ENCODE measurements at places on chromosomes 3 and 15.

- no peak for DNase-seq
Measured at GRCh38 chr3:98326945-98327344, 26.7 kb upstream of the OR5K4 start.

- no peak for DNase-seq
Measured at GRCh38 chr3:123373474-123373987, 75.4 kb downstream of the ADCY5 start.

DNA sequence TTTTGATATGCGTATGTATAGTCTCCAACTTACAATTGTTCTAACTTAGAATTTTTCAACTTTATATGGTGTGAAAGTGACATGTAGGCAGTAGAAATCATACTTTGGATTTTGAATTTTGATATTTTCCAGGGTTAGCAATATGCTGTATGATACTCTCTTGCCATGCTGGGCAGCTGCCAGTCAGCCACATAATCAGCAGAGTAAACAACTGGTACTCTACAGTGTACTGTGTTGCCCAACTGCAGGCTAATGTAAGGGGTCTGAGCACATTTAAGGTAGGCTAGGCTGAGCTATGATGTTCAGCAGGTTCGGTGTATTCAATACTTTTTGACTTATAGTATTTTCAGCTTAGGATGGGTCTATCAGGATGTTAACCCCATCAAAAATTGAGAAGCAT is 52.0 kb upstream of the RYK start:
- no peak for DNase-seq

- DNase-seq = peak; percentile 83
Measured at GRCh38 chr3:99929745-99930139, 112.1 kb downstream of the CMSS1 start.

GRCh38 chr15:68730471-68730919 is 90.2 kb downstream of the ANP32A start:
- DNase-seq = peak; percentile 48

DNA sequence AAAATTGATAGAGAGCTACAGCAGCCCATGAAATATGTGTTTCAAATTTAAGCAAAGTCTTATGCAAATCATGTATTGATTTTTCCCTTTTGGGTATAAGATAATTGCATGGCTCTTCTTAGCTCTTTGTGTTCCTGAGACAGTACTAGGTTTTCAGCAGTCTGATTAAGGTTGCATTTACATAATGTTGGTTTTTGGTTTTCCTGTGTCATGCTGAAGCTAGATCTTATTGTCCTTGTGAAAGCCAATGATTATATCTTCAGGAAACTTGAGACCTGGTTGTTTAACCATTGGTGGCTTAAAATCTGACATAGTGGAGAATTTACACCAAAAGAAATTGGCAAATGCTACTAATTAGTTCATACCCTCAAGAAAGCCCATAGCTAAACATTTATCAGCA is 392.6 kb downstream of the ZPLD1 start:
- no peak for DNase-seq

GRCh38 chr15:68991723-68992122 is 22.8 kb upstream of the NOX5 start:
- DNase-seq = no peak

DNA sequence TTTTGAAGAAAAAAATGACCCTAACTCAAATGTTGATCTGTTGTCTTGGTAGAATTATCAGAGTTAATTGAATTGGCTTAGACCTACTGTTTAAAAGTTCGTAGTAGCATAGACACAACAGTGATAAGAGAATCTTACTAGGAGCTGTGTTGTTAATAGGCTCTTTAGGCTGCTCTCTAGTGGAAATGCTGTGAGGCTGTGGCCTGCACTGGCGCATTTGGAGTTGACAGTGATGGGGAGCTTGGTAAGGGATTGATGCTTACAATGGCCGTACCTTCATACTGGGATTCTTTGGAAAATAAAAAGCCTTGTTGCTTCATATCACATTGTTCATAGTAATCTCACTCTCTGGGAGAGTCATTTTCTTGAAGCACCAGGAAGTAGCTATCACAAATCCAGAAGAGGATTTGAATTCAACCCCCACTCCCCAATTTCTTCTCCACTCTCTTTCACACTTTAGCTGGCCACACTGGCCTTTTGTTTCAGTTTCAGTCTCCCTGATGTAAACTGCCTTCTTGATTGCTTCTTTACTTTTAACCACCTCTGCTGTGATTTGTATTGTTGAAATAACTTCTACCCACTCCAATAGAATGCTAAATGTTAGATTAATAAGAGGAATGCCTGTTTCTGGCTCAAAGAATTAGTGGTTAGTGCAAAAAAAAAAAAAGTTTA is 56.6 kb downstream of the CEP63 start:
- no peak for DNase-seq

- DNase-seq = peak; percentile 3
Measured at GRCh38 chr3:19901918-19902317, 32.1 kb downstream of the EFHB start.

- DNase-seq = peak; percentile 8
Measured at GRCh38 chr3:121914081-121914998, 20.1 kb downstream of the SLC15A2 start.

- peak; percentile 40 for DNase-seq
Measured at GRCh38 chr15:91099616-91099994, 452 bp upstream of the SV2B start.

DNA sequence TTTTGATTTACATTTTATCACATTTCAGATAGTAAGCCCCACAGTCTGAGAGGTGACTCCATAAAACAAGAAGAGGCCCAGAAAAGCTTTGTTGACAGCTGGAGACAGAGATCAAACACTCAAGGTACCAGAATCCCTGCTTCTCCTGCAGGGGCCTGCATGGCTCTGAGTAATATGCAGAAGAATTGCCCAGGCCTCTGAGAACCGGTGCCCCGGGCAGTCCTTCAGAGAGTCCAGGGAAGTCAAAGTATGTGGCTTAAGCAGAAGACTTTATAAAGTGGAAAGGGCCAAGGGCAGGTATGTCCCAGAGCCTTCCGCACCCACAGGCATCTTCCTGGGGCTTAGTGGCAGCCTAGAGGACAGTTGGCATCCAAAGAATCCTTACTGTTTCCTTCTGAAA is 12.8 kb downstream of the ATRIP start:
- DNase-seq = no peak

- DNase-seq = peak; percentile 89
Measured at GRCh38 chr3:105351821-105352220, 14.9 kb upstream of the ALCAM start.

DNA sequence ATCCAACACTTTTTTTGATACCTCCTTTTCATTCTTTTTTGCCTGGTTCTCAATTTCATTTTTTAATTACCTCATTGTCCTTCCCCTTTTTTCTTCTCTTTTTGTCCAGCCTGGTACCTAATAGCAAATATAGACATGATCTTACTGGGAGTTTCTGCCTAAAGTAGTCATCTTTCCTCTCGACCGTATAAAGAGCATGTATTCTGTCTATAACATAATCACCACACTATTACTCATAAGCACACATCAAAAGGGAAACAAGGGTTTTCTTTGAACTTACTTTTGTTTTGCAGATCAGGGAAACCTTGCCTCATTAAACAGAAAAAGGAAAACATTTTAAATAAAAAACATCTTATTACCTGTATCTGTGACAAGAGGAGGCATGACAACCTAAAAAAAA is 33.0 kb downstream of the FAM98B start:
- peak; percentile 24 for DNase-seq

GRCh38 chr3:114569186-114569585 is 275.4 kb downstream of the TIGIT start:
- DNase-seq = peak; percentile 27

- DNase-seq = no peak
Measured at GRCh38 chr15:83289160-83289559, 4.7 kb upstream of the BNC1 start.

DNA sequence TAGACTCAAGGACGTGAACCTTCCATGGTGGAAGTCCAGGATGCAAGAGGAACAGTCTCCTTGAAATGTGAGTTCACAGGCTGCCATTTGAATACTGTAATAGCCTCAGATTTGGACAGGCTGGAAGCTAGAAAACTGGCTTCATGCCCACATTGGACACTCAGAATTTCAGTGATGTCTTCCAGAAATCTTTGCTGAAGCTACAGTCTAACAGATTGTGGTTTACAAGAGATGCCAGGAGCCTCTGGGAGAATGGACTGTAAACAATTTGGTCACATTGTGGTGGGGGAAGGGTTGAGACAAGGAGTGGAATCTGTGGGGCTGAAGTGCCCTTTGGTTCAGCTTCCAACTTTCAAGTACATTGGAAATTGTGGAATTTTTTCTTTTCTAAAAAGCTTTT is 252.0 kb upstream of the PROK2 start:
- DNase-seq = peak; percentile 59

DNA sequence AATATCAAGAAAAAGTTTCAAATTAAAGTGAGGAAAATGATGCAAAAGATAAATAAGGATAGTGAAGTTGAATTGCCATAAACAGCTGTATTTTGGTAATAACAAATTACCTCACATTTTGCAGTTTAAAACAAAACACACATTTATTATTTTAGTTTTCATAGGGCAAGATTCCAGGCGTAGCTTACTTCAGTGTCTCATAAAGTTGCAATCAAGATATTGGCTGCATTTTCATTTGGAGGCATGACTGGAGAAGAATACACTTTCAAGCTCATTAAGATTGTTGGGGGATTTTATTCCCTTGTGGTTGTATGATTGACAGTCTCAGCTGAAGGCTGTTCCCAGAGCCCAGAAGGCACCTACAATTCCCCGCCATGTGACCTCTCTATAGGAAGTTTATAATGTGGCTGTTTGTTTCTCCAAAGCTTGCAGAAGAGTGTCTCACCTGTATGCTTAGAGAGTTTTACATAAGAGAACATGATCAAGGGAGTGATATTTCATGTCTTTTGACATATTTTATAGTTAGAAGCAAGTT is 151.4 kb downstream of the OTOL1 start:
- DNase-seq = no peak

DNA sequence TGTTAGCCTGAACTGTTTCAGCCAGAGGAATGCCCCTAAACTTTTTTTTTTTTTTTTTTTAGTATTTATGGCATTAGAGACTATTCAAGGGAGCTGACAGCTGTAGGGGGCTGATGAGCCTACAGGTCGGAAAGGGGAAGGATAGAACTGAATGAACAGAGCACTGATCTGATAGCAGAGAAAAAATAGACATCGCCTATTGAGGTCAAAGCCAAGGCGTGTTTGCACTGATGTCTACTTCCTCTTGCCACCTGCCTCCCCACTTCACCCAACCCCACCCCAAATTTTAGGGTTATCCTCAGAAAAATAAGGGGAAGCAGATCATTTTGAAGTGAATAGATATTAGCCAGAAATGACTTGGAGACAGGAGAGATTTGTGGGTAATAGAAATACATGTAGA is 3.0 kb upstream of the ZMAT3 start:
- no peak for DNase-seq

DNA sequence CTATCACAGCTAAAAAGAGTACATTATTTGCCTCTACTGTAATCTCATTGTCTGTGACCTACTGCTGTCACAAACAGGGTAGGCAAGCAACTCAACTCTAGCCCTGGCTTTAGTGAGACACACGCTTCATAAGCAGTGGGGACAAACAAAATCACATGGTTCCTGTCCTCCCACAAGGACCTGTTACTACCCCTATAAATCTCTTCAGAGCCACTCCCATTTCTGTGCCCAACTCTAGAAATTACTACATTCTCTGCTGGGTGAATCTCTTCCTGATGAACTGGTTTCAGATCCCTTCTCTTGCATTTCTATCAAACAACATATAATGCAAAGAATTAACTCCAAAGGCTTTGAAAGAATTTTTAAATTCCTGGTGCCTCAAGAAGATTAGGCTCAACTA is 117.3 kb downstream of the DMXL2 start:
- no peak for DNase-seq

DNA sequence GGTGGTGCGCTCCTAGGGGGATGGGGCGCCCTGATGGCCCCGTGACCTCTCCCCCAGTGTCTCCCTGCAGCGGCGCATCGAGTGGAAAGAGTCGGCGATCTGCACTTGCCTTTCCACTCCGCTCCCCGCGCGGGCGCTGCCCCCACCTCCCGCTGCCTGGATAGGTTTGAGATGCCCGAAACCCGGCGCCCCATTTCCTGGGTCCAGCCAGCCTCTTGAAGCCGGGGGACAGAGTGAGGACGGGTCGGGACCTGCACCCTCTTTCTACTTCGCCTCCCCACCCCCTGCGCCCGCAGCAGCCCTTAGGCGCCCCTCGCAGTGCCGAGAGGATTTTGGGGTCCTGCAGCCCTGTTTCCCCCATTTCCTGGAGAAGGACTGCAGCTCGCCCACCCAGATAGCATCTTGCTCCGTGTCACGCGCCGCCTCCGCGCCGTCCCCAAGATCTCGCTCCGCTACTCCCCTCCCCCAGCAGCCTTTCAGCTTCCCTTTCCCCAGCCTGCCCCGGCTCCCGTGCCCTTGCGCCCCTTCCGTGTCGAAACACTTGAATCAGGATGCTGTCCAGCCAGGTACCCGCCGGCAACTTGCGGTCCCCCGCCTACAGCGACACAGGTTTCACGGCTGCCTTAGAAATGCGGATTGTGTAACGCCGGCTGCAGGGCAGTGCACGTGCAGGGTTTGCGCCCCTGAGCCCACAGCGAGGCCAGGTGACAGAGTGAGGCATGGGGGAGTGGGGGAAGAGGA is 519 bp downstream of the ABHD6 start:
- DNase-seq = no peak

- no peak for DNase-seq
Measured at GRCh38 chr15:49265911-49266310, 95.9 kb downstream of the GALK2 start.

GRCh38 chr3:25749031-25749581 is 34.1 kb downstream of the NGLY1 start:
- no peak for DNase-seq

DNA sequence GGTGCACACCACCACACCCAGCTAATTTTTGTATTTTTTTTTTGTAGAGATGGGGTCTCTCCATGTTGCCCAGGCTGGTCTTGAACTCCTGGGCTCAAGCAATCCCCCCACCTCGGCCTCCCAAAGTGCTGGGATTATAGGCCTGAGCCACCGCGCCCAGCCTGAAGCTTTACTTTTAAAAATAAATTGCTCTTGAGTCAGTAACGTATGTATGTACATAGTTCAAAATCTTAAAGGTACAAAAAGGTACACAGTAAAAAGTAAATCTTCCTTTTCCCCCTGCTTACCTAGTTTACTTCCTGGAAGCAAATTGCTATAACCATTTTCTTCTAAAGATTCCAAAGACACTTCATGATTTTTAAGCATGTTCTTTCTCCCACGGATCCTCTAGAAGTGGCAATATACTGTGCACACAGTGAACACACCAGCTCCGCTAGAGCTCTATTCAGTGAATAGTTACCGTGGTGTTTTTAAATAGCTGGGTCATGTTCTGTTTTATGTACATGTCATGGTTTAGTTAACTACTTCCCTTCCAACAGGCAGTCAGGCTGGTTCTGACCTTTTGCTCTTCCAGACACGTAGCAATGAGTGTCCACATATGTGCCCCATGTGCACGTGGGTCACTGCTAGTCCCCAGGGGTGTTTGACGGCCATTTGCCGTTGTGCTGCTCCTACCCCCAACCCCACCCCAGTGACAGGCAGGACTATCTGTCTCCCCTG is 82.1 kb downstream of the EEFSEC start:
- DNase-seq = no peak
